Vagina (tissue), 2 donors: ENCODE measurements at places on chromosomes 4 and X.

DNA sequence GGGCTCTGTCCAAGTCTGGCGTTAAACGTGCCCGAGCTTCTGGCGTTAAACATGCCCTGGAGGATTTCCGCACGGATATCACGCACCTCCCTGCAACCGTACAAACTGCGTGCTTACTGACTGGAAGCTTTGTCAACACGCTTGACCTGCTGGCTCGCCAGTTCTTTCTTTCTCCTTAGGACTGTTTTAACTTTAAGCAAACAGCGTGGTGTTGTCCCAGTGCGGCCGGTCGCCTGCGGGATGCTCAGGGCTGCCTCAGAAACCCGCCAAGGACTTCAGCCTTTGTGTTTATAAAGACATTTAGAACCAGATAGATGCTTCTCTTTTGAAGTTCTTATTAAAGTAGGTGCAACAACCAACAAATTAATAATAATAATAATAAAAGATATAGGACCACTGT is 946.0 kb downstream of the RAB28 start:
- no peak for DNase-seq

GRCh38 chr4:53925050-53925605 is 139.3 kb downstream of the CHIC2 start:
- no peak for DNase-seq

GRCh38 chr4:100984901-100985300 is 362.4 kb downstream of the PPP3CA start:
- no peak for DNase-seq

GRCh38 chrX:30713061-30713525 is 59.9 kb downstream of the GK start:
- DNase-seq: no peak

DNA sequence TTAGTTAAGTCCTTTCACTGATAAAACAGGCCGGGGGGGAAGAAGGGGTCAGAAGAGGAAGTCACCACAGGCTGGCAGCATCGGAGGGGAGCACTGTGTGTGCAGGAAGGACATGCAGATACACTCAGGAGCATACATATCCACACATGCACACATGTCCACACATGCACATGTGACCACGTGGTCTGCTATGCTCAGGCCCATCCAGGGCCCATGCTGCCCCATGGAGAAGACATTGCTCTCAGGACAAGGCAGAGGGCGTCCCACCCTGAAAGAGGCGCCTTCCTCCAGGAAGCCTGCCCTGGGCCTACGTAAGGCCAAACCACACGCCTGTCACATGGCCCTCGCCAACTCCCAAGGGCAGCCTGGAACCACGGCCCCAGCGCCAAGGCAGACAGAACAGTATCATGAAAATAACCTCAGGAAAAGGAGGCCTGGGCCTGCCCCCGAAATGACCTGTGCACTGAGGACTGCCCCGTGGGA is 15.8 kb downstream of the WDR1 start:
- no peak for DNase-seq

DNA sequence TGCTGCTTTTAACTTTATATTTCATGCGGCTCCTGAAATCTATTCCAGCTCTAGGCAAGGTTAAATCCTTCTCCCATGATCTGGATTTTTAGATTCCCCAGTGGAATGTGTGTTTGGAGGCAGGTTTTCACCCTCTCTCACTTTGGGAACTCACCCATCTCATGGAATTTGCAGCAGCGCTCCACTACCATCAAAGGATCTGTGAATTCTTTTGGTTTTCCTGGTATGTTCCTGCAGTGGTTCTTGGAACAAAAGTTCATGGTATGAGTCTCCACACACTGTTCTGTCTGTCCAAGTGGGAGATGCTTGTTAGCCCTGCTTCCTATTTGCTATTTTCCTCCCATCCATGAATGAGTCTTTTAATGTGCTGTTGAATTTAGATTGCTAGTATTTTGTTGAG is 14.0 kb downstream of the APOOL start:
- no peak for DNase-seq

- DNase-seq: no peak
Measured at GRCh38 chr4:791898-792625, 33.9 kb downstream of the CPLX1 start.

DNA sequence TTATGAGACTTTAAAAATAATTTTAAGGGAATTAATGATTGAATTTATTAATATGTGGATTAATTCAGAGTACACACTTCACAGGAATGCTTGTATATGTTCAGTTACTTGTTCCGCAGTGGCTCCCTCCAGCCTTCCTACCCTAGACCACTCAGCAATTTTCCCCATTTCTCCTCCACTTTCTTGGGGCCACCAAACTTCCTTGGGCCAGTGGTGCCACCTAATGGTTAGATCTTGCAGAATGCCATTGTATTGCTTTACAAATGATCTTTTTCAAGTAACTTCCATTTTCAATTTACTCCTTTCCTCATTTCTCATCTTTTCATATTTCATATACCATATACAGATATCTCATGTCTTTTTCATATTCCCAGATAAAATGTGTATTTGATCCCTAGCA is 3.6 kb upstream of the RNF175 start:
- DNase-seq: no peak

DNA sequence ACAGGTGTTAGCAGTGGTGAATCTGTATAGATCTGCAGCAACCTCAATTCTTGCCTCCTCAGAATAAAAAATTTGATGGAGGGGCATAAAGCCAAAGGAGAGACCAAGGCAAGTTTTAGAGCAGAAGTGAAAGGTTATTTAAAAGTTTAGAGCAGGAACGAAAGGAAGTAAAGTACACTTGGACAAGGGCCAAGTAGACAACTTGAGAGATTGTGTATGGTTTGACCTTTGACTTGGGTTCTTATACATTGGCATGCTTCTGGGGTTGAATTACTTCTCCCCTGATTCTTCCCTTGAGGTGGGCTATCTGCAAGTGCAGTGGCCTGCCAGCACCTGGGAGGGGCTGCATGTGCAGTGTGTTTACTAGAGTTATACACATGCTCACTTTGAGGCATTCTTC is 278.8 kb upstream of the NDST3 start:
- no peak for DNase-seq

GRCh38 chr4:112585977-112586736 is 50.6 kb downstream of the ZGRF1 start:
- DNase-seq: no peak

DNA sequence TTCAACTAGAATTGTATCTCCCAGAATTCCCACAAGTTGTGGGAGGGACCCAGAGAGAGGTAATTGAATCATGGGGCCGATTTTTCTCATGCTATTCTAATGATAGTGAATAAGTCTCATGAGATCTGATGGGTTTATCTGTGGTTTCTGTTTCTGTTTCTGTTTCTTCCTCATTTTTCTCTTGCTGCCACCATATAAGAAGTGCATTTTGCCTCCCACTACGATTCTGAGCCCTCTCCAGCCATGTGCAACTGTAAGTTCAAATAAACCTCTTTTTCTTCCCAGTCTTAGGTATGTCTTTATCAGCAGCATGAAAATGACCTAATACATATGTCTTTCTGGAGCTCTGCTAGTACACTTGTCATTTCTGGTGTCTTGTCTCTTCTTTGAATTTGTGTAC is 22.1 kb upstream of the OR13H1 start:
- no peak for DNase-seq

- DNase-seq: no peak
Measured at GRCh38 chrX:88560673-88561330, 186.2 kb upstream of the CPXCR1 start.

DNA sequence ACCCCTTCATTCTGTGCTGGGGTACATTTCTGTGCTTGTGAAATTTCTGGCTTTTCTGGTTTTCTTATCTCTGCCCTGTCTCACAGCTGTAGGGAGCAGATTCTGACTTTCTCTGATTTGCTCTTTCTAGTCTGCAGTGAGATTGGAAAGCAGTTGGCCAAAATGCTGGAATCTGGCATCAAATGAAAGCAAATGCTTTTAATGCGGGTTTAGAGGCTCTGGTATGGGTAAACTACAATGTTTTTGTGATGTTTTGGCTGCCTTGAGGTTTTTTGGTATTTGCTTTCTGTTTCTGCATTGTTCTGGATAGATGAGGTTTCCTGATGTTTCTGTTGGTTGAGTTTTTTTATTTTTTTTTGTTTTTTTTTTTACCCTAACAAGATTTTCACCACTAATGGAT is 23.8 kb downstream of the SMIM20 start:
- DNase-seq: no peak

DNA sequence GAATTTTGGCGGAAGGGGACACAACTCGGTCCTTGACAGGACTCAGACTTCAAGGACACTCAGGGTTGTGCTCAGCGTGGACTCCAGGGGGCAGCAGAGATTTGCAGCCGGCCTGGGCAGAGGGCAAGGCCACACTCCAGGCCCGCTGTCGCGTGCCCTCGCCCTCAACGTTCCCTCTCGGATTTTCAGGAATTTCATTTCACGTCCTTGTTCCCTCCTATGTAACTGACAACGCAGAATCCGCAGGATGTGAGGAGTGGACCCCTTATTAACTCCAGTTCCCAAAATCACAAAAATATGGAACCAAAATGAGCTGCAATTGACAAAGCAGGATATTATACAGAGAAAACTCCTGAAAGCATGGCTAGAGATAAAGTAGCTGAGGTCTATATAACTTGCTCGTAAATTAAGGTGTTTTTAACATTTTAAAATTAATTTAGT is 21.0 kb upstream of the DCTD start:
- peak; percentile 74 for DNase-seq

GRCh38 chrX:11558972-11559371 is 106.7 kb downstream of the ARHGAP6 start:
- no peak for DNase-seq

- DNase-seq: no peak
Measured at GRCh38 chr4:169015186-169015623, 5.2 kb upstream of the CBR4 start.

DNA sequence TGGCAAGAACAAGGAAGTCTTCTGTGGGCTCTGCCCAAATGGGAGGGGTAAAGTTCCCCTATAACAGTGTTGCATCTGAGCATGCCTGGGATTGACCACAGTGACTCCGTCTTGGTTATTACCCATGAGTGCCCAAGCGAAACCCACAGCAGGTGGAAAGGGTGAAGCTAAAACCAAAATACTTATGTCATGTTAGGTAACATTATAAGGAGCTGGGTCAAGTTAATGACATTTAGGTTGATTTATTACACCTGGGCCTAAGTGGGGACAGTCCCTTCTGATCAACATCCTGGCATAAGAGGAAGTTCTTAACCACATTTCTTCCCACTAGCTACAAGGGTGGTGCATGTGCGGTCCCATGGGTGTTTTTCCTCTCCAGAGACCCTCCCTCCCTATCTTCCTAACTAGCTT is 1.3 kb upstream of the ZNF732 start:
- no peak for DNase-seq

DNA sequence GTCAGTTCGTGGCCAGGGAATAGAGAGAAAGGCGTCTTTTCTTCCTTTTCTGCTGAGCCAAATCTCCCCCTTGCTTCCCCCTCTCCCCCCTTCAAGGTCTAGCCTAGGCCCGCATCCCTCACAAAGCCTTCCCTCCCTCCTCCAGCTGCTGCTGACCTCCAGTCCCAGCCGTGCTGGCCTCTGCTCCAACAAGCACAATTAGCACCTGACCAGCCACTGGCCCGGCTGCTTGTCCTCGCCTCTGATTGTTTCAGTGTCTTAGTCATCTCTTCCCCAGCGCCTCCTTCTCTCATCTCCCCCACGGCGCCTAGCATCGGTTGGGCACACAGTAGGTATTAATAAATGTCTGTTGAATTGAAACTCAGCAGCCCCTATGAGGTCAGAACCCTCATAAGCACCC is 4.2 kb downstream of the ELF4 start:
- DNase-seq: no peak

GRCh38 chrX:138748480-138748879 is 37.0 kb upstream of the FGF13 start:
- no peak for DNase-seq

- no peak for DNase-seq
Measured at GRCh38 chr4:163966612-163967011, 472.1 kb downstream of the TMA16 start.

DNA sequence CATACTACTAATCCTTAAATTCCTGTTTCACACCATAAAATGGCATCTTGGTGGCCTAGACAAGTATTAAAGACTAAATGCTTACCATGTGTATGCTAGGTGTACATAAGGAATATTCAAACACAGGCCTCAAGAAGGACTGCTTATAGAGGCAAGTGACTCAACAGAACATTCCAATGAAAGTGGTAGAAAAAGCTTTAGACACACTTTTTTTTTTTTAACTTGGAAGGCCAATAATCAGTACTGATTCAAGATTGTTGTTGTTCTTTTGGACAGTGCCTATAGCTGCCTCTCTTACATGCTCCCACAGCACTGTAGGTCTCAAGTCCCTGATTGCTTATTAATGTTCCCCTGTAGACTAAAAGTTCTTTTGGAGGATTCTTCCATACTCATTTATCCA is 77.6 kb downstream of the FBXL5 start:
- no peak for DNase-seq

- DNase-seq: no peak
Measured at GRCh38 chr4:89021684-89022083, 35.3 kb downstream of the FAM13A start.

DNA sequence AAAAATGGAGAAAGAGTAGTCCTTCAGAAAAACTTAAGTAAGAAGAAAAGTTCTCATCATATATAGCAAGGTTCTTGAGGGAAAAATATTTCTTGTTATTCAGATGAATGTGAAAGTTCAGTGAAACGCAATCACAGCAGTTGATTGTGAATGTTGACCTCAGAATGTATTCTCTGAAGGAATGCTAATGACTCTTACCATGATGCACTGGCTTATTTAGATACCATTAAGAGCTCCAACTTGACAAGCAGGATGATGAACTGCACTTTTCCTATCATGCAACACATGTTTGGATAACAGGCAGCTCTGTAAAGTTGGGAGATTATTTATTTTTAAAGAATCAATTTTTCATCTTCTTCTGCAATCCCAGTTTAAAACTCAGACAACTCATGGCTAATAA is 115.5 kb upstream of the MYOZ2 start:
- no peak for DNase-seq

- DNase-seq: no peak
Measured at GRCh38 chr4:17736484-17736883, 44.9 kb downstream of the FAM184B start.

GRCh38 chrX:108699368-108699767 is 37.0 kb downstream of the IRS4 start:
- DNase-seq: no peak

- no peak for DNase-seq
Measured at GRCh38 chr4:85092536-85092935, 126.0 kb upstream of the WDFY3 start.

DNA sequence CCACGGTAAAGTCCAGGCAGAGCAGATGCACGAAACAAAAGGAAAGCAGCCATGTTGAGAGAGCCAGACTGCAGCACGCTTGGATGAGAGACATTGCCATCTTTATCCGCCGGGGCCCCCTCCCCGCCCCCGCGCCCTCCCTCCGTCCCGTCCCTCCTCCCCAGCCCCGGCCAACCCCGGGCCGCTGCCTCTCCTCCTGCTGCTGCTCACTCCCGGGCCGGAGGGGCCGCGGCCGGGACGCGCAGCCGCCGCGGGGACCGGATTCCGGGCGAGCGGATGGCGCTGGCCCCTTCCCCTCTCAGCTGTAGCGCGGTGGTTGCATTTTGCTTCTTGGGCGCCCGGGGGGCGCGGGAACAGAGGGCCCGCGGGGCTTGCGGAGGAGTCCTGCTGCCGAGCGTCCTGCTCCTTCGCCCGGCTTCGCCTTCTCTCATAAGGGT is 542 bp downstream of the RNF150 start:
- DNase-seq: no peak
